ENCODE measurements at places on chromosomes 12 and 14. TPM values are rescaled to one million over a fixed set of nuclear protein-coding genes. Genes with fewer than 3 reads are reported as not detected.

Gene APEX1
- 66.0 TPM for total RNA-seq

Gene SPX
- 10.0 TPM for total RNA-seq

Gene SLC39A2
- not detected for total RNA-seq

Gene TMEM117
- 7.5 TPM for total RNA-seq

Gene DNAI7
- 0.38 TPM for total RNA-seq

Gene NDRG2
- total RNA-seq: 304 TPM

Gene HHIPL1
- total RNA-seq: 1.9 TPM

Gene TSPAN19
- total RNA-seq: not detected

Gene SRRM4
- 0.59 TPM for total RNA-seq

Gene FZD10
- not detected for total RNA-seq

Gene POTEM
- not detected for total RNA-seq

Gene TAS2R20
- total RNA-seq: 1.3 TPM

Gene VASH1
- 16.4 TPM for total RNA-seq

Gene PTGER2
- 0.75 TPM for total RNA-seq

Gene TBX3
- 17.1 TPM for total RNA-seq

Gene NEK9
- total RNA-seq: 115 TPM

Gene CRIP2
- 918 TPM for total RNA-seq

Gene SENP1
- total RNA-seq: 10.1 TPM

Gene CIT
- total RNA-seq: 0.86 TPM

Gene OTOGL
- 0.51 TPM for total RNA-seq

Gene IL26
- not detected for total RNA-seq

Gene P2RX7
- 0.65 TPM for total RNA-seq

Gene IFNG
- not detected for total RNA-seq

Gene ARMH4
- total RNA-seq: 6.4 TPM

Gene HOXC10
- total RNA-seq: not detected

Gene TTC9
- total RNA-seq: 2.9 TPM

Gene LTBR
- total RNA-seq: 29.4 TPM

Gene BATF
- total RNA-seq: 0.65 TPM

Gene USP44
- 0.35 TPM for total RNA-seq

Gene RASSF3
- total RNA-seq: 98.8 TPM

Gene KLRD1
- 1.1 TPM for total RNA-seq

Gene TMEM253
- total RNA-seq: 0.48 TPM

Gene CD27
- not detected for total RNA-seq

Gene ANO2
- total RNA-seq: 13.6 TPM

Gene PLD4
- 0.51 TPM for total RNA-seq

Gene TAS2R42
- total RNA-seq: not detected

Gene TSPAN8
- total RNA-seq: not detected

Gene TBX5
- 34.6 TPM for total RNA-seq

Gene TMEM52B
- not detected for total RNA-seq

Gene KRT78
- not detected for total RNA-seq

Gene RFLNA
- total RNA-seq: not detected

Gene EEF1AKMT3
- total RNA-seq: 1.6 TPM

Gene CDKN3
- total RNA-seq: 4.7 TPM

Gene GABARAPL1
- 280 TPM for total RNA-seq

Gene ABCD2
- total RNA-seq: 3.0 TPM

Gene RBP5
- 0.62 TPM for total RNA-seq

Gene MORN3
- total RNA-seq: 0.08 TPM

Gene KCNH3
- total RNA-seq: 0.97 TPM

Gene FGD6
- 19.9 TPM for total RNA-seq

Gene KCNA5
- 3.2 TPM for total RNA-seq

Gene AMDHD1
- total RNA-seq: 0.38 TPM

Data from cardiac septum (tissue), 1 donor.